Fibroblast of skin of back (primary cell): ENCODE measurements at places on chromosomes 1 and 21.

- DNase-seq: no peak
Measured at GRCh38 chr1:89596698-89597097, 36.2 kb upstream of the LRRC8C start.

GRCh38 chr1:161139766-161140165 lies 7.3 kb upstream of the DEDD start:
- DNase-seq: no peak

DNA sequence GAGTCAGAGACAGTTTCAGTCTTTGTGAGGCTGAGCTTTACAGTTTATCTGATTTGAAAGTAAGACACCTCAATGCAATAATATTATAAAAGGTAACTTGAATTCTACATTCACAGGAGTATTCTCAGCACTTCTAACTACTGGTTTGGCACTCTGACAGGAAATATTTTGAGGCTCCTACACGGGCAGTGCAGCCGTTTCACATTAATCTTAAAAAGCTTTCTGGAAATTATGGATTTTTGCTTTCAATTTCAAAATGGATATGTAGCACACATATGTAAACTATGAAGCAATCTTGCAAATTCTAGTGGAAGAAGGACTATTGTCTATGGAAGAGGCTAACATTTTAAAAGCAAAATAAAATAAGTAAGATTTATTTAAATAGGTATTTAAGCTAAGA lies 262.9 kb upstream of the SNX7 start:
- peak; percentile 23 for DNase-seq

- DNase-seq: peak; percentile 88
Measured at GRCh38 chr1:172826096-172826741, 167.3 kb downstream of the FASLG start.
